C1 segment of cervical spinal cord (tissue), 14 donors: ENCODE measurements at places on chromosomes 7 and 10.

GRCh38 chr7:52154382-52154781 lies 837.8 kb upstream of the COBL start:
- DNase-seq = no peak

DNA sequence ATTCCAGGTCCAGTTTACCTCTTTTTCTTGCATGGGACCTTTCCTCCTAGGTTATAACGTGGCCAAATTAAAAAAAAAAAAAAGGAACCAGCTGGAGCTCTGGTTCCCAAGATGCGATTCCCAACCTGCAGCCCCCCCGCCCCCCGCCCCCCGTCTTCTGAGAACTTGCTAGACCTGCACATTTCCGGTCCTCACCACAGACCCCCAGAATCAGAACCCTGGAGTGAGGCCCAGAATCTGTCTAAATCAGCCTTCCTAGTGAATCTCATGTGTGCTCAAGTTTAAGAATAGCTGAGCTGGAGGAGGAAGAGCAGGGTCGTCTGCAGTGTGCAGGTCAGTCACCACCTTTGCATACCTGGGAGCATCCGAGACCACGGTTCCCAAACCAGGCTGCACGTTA lies 144.2 kb downstream of the KLF6 start:
- DNase-seq = no peak

DNA sequence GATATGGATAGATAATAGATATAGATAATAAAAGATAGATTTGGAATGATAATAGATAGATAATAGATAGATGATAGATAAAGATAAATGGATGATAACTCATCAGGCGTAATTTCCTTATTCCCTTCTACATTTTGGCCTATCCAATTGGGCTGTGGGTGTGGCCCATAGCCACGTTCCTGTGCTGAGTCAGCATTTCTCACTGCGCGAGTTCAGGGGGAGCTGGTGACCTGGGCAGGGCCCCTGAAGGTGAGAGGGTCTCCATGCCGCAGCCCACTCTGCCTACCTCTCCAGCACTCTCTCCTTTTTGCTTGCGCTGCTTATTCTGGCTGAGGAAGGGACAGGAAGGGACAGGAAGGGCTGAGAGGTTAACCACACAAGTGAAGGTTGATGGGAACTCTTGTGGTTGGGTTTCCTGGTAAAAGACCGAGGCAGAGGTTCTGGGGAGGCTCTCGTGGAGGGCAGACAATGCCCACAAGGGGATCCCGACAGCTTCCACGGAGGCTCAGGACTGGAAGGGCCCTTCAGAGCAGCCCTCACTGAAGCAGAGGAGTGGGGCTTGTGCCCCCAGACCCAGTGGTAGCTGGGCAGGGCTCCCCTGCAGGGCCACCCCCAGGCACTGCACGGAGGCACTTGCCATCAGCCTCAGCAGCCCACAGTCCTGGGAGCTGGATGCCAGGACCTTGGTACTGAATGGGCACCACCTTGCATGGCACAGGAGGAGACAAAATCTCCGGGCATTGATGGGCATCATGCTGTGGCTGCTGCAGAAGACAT lies 247.3 kb upstream of the PITRM1 start:
- no peak for DNase-seq

- DNase-seq = no peak
These were observed 46.3 kb downstream of the CUL2 start for GRCh38 chr10:35043796-35044344.

- DNase-seq = no peak
These were observed 296.7 kb upstream of the GNAI1 start for GRCh38 chr7:79837915-79838314.

DNA sequence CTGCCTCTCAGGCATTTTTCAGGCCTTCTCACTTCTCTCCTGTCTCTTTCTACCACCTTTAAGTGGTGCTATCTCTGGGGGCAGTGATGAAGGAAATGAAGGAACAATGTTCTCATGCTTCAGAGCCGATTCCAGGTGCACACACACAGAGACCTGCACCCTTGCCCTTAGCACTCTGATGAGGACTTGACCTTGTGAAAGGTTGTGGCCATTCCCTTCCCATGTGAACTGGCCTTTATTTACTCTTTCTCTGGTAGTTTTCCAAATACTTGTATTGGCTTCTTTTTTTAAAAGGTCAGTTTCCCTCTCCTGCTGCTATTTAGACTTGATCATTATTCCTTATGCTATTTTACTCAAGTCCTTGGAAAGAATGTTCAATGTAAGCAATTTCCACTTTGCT lies 188.6 kb downstream of the MDFIC start:
- DNase-seq = no peak
